ENCODE measurements at places on chromosomes 13 and 19.

DNA sequence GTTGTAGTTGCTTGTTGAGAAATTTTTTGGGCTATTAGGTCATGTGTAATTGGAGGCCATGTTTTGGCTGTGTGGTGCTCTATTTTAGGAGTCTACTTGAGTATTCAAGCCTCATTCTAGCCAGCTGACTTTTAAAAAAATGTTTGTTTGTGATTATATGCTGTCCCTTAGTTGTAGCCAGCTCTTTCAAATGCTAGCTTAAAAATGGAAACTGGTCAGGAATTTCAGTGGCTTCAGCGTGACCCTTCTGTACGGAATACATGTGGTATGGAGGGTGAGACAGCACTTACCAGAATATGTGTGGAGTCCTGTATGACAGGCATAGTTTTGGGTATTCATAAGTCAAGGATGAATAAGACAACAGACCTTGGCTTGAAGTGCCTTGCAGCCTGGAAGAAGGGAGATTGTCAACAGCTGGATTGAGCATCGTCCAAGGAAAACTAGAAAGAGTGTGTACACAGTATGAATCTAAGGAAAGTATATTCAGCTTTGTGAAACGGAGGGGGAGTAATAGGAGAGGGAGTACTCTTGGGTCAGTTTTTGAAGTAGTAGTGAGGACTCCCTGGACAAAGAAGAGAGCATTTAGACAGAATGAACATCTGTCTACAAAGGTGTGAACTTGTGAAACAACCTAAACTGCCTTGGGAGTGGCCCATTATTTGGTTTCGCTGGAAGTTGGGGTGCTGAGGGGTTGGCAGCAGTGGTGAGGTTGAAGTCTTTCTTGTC lies 20.0 kb upstream of the WTIP start:
- DNase-seq: no peak

DNA sequence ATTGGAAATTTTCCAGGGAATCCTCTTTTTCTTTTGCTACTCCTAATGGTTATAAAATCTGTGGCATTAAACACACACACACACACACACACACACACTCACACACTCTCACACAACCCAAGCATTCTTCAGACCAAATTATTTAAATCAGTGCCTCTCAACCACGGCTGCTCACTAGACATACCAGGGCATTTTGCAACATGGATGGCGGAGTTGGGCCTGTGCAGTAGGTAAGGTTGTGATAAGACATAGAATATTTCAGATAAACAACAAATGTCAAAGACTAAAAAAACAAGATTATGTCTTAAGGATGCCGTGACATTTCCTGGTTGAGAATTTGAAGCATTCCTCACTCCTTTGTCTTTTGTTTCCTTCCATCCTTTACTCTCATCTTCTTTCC lies 443.1 kb downstream of the MYO16 start:
- DNase-seq: no peak

DNA sequence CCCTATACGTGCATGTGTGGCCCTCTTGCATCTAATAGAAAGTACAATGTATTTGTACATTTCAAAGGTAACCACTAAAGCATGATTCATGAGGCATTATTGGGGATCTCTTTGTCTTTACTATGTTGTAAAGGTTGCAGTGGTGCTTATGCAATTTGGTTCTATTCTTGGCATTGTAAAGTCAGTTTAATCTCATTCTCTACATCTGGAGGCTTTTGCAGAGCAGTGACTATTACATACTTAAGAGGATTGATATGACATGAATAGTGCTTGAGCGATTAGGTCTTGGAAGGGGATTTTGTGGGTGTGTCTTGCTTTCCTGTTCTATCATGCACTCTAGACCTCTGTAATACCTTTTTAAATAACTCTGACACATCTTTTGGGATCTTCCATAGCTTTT lies 610.0 kb downstream of the EFNB2 start:
- DNase-seq: no peak

DNA sequence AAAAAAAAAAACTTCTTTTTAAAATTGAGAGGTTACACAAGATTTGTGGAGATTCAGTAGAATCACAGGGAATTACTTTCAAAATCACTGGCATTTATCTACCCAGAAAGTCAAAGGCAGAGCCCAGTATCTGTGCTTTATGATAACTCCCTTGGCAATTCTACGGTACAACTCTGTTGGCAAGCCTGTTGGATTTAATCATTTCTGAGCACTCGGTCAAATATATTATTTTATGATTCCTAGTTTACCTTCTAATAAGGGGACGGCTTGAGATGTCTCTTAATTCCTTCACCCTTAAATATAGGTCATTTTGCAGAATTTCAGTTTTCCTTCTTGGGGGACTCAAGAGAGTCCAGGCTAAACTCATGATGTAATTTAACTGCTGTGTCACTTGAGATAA lies 987.6 kb downstream of the EFNB2 start:
- no peak for DNase-seq

GRCh38 chr13:73757481-73758233 lies 376.5 kb downstream of the KLF12 start:
- DNase-seq: no peak

GRCh38 chr19:36488846-36489117 lies 579 bp downstream of the ZNF566 start:
- no peak for DNase-seq

DNA sequence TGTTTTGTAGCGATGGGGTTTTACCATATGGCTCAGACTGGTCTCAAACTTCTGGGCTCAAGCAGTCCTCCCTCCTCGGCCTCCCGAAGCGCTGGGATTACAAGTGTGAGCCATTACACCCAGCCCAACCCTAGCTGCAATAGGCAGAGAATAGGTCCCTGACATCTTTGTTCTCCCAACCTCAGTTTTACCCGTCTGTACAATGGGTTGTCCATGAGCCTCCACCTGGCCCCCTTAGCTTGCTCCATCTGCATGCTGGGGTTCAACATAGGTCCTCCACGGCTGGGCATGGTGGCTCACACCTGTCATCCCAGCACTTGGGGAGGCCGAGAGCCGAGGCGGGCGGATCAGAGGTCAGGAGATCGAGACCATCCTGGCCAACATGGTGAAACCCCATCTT lies 14.4 kb downstream of the NFIC start:
- DNase-seq: no peak

DNA sequence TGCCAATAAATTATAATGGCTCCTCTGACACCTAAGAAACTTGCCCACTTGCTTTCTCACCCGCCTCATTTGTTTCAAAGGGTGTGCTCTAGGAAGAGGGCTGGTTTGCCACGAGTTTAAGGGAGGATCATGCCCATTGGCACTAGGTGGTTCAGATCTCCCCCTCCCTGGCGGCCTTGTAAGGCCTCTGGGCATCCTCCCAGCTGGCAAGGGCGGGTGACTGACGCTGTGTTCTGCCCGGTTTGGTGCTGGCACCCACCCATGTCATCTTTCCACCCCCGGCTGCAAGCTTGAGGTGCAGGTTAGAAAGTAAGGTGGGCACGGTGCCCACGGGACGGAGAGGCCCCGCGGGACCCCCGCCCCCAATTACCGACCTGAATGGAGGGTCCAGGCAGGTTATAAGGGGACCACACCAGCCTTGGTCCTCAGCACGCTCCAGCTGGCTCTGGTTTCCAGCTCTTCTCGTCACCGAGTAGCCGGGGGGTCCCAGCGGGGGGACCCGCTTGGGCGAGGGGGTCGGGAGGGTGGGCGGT lies 90.4 kb downstream of the PTPRS start:
- DNase-seq: no peak

DNA sequence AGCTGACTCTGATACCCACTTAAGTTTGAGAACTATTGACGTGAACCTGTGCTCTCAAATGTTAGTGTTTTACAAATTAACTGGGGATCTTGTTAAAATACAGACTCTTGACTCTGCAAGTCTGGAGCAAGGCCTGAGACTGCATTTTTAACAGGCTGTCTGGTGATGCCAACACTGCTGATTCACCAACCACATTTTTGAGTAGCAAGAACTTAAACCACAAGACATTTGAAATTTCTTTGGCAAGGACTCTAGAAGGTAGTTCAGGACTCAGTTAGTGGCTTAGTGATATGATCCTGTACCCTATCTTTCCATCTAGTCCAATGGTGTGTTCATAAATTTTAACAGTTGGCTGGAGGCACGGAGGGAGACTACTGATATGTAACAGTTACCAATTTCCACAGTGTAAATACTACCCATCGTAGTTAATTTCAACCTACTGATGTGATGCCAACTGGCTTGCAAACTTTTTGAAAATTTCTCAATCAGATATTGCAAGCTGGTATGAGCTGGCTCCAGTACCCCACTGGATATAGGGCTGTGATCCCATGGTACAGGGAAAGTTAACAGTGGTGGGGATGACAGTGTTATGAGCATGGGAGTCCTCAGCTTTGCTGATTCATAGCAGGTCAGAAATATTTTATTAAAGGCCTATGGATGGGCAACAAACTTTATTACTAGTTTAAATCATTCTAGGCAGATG lies 255.1 kb downstream of the TBC1D4 start:
- DNase-seq: no peak

DNA sequence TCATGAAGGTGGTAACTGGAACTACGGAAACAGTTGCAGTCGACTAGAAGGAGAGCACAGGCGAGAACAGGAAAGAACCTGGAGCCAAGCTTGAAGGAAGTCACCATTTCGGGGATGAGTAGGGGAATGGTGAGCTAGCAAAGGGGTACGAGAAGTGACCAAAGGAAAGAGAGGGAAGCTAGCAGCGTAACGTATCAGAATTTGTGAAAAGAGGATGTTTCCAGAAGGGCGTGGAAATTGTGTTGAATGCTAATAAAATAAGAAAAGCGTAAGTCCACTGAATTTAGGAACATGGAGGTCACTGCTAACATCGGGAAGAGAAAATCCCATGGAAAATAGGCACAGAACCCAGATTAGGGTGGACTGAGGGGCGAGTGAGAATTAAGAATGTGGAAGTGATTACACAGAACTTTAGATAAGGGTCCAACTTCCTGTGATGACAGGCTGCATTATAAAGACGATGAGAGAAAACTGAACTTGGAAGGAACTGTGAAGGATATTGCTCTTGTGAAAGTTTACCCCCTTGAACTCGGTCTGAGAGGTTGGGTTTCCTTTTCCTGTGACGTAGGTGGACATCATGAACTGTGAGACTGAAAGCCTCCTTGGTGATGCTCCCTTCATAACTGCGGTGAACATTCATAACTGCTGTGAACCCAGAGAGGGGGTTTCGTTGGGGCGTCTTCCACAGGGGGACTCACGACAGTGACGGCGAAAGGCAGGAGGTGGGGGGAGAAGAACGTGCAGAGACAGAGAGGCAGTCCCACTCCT lies 2.0 kb upstream of the FFAR2 start:
- DNase-seq: no peak

GRCh38 chr19:53010494-53010893 lies 3.2 kb upstream of the ERVV-1 start:
- no peak for DNase-seq

DNA sequence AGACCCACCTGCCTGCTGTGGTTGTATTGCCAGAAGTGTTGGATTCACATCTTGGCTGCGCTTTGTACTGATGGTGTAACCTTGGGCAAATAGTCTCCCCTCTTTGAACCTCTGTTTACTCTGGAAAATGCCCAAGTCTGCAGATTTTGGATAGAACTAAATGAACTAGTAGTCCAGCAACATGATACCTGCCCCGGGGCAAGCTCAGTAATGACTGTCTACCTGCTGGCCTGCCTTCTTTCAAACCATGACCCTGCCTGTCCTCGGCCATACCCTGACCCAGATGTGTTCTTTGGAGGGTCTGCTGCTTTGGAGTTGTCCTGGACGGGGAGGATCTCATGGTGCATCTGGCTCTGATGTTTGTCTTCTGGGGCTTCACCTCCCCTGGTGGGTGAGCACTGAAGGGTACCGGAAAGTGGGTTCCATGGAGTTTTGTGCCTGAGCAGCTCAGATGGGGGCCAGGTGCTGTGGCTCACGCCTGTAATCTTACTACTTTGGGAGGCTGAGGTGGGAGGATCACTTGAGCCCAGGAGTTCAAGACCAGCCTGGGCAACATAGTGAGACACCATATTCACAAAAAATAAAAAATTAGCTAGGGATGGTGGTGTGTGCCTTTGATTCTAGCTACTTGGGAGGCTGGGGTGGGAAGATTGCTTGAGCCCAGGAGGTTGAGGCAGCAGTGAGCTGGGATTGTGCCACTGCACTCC lies 59.5 kb downstream of the TNFRSF19 start:
- no peak for DNase-seq

- DNase-seq: no peak
Observed at GRCh38 chr19:50547385-50548190, 20.6 kb downstream of the LRRC4B start.

- DNase-seq: no peak
Observed at GRCh38 chr13:93270769-93271742, 44.4 kb downstream of the GPC6 start.

DNA sequence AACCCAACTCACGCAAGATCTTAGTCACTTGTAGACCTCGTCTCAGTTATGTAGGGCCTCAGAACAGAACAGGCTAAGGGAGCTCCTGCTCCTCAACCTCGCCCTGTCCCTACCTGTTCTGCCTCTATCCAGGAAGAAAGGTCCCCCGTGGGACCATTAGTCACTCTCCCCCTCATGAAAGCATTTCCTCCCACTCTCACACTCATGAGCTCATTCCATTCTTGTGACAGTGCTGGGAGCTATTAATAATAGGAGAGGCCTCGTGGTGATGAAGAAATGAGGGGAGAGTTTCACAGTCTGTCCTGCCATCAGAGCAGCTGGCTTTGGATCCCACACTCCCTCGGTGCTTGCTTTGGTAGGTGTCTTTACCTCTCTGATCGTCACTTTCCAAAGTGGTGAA lies 10.2 kb downstream of the PPP2R1A start:
- DNase-seq: no peak

DNA sequence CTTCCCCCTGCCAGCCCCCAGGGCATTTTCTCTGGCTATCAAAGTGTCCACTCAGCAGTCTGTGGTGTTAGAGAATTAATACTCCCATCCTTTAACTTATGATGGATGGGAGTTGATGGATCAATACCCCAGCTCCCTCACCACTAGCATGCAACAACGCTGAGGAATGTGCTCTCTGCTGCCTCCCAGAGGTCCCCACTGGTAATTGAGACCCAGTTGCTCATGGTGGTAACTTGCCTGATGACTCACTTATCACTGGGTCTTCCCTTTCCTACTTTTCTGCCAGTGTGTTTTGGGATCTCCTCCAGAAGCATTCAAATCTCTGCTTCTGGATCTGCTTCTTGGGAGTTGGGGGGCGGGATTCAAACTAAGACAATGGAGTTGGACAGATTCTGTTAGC lies 20.3 kb upstream of the CACNA1A start:
- peak; percentile 34 for DNase-seq

DNA sequence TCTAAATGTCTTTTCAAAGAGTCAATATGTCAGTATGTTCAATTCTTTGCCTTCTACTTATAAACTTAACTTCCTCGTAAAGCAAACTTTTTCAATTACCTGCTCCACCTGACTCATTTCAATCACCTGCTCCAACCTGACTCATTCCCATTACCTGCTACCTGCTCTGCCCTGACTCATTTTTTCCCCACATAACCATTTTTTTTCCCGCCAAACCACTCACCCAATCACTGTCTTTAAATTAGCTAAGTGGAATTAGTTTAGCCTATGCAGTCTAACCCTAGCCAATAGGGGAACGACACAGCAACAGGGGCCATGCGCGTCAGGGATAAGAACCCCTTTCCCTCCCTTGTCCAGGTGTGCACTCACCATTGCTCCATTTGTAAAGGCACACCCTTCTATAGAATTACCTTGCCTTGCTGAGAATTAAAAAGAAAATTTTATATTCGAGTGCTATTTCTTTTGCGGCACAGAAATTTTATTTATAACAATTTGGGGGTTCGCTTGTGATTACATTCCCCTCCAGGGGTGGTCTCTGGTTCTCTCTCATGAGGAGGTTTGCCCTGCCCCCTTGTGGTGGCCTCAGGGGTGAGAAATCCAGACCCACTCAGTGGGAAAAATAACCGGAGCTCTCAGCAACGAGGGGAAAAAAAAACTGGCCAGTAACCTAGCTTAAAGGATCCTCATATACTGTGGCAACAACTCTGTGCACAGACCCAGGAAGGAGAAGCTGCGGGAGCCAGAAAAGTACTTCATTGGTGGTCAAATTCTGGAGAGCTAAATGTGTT lies 193.1 kb downstream of the ZNF486 start:
- no peak for DNase-seq
